ENCODE measurements at places on chromosomes 7 and 10.

GRCh38 chr10:103659674-103660363 is 166.3 kb downstream of the NEURL1 start:
- peak; percentile 69 for DNase-seq

DNA sequence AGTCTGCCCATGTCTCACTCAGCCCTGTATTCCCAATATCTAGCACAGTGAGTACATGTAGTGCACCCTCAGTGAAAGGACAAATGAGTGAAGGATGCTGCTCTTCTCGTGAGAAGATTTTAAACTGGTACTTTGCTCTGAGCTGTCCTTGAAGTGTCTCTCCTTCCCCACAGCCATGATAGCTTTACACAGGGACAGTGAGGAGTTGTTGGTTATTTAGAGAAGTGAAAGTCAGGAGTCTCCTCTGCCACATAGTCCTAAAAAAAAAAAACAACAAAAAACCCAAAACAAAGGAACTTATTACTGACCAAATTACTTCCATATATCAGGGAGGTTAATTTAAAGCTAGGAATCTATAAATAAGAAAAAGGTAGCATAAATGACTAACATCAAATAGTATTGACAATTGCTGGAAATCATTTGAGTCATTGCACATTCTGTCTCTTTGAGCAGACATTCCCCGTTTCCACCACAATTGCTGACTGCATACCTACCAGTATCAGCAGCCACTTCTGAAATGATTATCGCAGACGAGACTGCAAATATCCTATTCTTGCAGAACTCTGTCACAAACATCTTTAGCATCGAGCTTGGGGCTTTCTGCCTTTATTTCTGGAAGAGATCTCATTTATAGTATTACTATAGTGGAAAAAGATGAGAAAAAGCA is 202.1 kb downstream of the PTEN start:
- no peak for DNase-seq

DNA sequence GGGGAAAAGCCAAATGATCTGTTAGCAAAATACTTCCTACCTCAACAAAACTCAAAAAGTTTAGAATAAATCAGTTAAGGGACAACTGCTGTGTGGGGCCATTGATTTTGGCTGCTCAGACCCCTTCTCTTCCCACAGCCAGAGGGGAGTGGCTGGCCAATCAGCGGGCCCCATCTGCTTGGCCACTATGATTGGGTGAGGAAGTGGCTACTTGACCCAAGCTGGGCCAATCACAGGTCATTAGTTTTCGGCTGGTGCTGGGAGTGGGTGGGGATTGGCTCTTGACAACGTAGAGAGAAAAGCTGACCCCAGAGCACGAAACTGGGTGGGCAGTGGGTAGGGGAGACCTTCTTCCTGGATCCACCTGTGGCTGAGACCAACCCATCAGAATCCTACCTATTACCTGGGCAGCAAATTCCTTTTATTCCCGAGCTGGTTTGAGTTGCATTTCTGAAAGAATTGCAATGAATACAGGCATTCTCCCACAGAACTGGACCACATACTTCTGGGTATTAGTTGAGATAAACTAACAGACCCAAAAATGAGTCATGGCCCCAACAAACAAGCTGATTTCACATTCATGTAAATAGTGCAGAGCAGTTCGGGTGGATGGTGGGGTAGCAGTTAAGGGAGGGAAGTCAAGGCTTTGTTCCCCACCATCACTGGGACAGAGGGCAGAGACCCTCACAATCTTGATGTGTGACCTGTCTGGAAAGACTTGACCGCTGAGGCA is 35.6 kb upstream of the HMX3 start:
- no peak for DNase-seq

DNA sequence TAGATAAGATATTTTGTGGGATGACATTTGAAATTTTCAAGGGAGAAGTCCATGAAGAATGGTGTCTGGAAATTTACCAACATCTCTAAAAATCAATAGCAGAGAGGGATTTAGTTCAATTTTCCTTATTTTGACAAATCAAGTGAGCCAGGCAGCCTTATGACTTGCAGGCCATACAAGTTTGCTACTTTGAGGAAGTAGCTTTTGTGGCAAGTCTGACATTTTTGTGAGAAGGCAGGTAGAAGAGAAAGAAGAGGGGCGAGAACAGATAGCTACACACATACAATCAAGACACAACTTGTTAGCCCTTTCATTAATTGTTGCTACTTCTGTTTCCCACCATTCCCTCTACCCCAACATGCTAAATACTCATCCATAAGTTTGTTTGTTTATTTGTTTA is 74.5 kb upstream of the OIT3 start:
- no peak for DNase-seq

DNA sequence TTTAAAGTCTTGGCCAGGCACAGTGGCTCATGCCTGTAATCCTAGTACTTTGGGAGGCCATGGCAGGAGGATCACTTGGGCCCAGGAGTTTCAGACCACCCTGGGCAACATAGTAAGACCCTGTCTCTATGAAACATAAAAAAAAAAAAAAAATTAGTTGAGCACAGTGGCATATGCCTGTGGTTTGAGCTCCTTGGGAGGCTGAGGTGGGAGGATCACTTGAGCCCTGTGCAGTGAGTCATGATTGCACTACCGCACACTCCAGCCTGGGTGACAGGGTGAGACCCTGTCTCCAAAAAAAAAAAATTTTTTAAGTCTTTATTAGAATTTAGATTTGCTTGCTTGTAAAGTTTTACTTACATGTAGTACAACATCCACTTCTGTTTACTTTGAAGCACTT is 14.0 kb downstream of the WNT2 start:
- DNase-seq: no peak

- DNase-seq: no peak
Observed at GRCh38 chr7:127979728-127980126, 51.5 kb downstream of the LRRC4 start.

DNA sequence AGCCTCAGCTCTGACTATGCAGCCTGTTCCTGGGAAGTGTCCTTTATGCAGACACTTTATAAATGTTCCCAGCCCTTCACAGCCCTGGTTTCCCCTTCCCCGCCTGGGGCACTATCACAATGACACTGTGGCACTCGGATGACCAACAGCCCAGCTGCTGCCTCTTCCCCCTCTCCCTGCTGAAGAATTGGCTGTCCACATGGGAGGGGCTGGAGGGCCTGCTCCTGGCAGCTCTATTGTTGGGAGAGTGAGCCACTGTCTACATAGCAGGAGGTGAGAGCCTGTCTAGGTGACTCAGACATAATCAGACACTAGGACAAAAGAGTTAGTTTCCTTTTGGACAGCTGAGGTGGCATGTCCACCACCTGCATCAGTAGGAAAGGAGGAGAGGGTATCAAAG is 437.5 kb downstream of the PLXNA4 start:
- no peak for DNase-seq

- DNase-seq: no peak
Observed at GRCh38 chr7:19392246-19392645, 247.0 kb upstream of the FERD3L start.

GRCh38 chr10:53314876-53315275 is 542.3 kb upstream of the MBL2 start:
- no peak for DNase-seq

GRCh38 chr7:135697276-135698049 is 30.5 kb downstream of the SLC13A4 start:
- DNase-seq: no peak

- DNase-seq: no peak
Observed at GRCh38 chr7:37287131-37287855, 161.4 kb downstream of the ELMO1 start.

- DNase-seq: no peak
Observed at GRCh38 chr10:110872984-110873923, 1.5 kb downstream of the PDCD4 start.

DNA sequence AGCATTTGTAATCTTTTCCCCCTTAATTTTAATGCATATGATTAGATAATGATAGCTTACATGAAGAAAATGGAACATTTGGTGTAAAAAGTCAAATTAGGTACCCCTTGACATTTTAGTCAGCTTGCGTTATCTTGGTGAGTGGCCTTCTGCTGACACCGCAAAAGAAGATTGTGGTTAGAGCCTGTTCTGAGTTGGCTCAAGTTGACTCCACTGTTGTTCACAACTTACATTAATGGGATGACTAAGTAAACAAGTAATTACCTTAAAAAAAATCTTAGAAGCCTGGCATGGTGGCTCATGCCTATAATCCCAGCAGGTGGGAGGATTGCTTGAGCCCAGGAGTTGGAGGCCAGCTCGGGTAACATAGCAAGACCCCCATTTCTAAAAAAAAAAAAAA is 24.2 kb downstream of the TRRAP start:
- no peak for DNase-seq

GRCh38 chr7:47544416-47544815 is 37.5 kb downstream of the TNS3 start:
- DNase-seq: no peak

DNA sequence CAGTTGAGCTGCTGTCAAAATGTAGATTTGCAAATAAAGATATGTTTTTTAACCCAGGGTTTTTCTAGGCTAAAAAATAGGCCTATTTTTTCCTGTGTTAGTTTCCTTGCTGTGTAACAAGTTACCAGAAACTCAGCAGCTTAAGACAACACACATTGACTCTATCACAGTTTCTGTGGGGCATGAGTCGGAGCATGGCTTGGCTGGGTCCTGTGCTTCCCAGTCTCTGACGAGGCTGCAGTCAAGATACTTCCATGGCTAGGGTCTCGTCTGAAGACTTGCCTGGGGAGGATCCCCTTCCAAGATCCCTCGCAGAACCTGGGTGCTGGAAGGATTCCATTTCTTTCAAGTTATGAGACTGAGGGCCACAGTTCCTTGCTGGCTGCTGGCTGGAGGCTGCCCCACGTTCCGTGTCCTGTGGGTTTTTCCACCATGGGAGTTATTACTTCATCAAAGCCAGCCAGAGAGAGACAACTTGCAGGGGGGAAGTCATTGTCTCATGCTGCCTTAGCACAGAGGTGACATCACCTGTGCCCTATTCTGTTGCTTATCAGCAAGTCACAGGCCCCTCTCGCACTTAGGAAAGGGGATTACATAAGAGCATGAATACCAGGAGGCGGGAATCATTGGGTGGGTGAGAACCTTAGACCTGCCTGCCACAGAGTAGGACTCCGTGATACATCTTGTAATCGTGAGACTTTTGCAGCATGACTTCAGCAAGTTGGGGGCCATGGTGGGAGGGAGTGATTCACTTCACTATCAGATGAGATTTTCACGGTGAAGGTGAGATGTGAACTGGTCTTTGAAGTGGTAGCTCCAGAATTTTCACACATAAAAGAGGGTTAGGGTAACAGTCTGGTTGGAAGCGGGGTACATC is 77.9 kb downstream of the CCNY start:
- DNase-seq: no peak

- DNase-seq: no peak
Observed at GRCh38 chr10:51214207-51215196, 140.2 kb downstream of the PRKG1 start.

GRCh38 chr10:61931620-61932332 is 30.3 kb downstream of the ARID5B start:
- DNase-seq: no peak

GRCh38 chr7:105161366-105161765 is 147.4 kb downstream of the KMT2E start:
- no peak for DNase-seq

GRCh38 chr10:102452672-102453340 is 1.5 kb upstream of the C10orf95 start:
- DNase-seq: peak; percentile 53

DNA sequence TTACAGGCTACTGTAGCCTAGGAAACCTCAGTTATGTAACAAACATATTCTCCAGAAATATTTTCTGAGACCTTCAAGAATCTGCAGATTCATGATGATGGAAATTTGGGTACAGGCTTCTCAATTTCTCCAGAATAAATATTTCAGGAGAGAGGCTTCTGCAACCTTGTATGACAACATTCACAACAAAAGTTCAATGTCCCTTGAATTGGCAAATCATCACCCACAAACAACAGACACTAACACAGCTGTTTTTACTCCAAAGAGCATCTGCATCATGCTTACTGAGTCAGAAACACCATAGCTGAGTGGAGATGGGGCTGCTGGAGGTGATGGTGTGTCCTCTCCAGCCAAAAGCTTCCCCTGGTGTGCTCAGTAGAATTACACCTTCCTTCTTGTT is 9.3 kb upstream of the COBL start:
- DNase-seq: no peak

DNA sequence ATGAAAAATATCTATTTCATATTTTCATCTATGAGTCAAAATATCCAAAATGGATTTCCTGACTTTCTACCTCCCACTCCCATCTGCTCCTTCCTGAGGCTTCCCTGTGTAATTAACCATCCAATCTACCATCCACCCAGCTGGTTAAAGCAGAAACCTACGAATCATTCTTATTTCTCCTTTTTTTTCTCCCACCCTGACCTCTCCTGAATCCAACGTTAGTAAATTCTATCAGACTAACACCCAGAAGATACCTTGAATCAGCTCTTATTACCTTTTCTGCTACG is 3.7 kb upstream of the LIPF start:
- no peak for DNase-seq

DNA sequence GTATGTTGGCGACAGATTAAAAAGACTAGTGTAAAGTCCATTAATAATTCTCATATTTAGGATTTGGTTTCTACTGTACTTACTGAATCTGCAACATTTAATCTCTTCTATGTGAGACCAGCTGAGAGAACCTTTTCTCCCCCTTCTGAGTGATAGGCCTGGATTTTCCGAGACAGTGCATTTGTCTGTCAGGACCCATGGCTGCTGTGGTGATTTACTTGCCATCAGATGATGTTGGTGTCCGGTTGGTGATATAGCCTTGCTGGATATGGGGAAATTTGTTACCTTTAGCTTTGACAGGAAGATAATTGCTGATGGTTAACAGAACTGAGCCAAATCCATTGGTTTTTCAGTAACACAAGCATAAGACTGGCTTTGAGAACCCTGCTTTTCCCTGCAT is 517.2 kb downstream of the LRMDA start:
- no peak for DNase-seq

DNA sequence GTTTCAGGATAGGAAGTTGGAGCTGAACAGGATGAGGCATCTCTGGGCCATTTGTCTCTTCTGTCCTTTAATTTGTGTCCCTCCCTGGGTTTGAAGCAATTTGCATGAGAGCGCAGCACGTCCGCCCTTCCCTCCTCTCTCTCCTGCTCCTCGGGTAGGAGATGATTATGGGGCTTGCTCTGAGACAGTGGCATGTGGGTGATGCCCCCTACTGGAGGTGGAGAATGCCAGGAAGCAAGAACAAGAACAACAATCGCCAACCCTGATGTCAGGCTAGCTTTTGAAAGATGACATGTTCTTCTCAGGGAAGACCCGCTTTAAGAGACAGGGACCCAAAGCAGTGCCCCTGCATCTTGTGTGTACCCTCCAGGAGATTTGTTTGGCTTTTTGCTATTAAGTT is 63.9 kb upstream of the LOXL4 start:
- DNase-seq: no peak

Measured in tibial nerve (tissue), 4 donors.